Erythroblast (primary cell): ENCODE measurements at places on chromosomes 4 and X.

DNA sequence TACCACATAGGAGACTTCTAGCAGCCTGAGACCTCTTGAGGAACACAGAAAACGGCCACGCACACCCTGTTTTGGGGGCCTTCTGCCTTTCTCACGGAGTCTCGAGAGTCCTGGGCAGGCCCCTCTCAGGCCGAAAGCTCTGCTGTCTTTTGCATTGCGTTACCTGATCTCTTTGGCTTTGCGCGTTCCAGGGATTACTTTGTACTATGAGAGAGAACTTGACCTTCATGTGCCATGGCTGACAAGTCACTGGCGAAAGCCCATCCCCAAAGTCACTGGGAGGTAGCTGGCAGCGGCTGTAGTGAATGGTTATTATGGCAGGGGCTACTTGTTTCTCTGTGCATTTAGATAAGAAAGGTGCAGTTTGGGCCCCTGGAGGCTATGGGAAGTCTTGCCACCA is 8.0 kb upstream of the NAT8L start:
- DNase-seq = no peak

DNA sequence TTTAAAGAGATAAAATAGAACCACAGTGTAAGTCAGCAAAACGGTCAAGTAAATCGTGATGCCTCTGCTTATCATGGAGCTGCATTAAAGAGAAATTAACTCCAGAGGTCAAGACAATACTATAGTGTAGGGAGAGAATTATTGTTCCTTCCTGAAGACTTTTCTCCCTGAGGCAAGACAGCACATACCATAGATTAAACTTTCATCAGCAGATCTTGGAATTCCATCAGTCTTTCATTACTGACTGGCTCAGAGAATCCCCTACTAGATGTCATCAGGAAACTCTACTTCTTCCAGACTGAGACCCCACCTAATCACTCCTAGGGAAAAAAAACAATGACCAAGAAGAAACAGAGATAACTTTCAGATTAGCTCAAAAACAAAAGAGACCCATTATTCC is 131.3 kb downstream of the NSUN7 start:
- DNase-seq = no peak

DNA sequence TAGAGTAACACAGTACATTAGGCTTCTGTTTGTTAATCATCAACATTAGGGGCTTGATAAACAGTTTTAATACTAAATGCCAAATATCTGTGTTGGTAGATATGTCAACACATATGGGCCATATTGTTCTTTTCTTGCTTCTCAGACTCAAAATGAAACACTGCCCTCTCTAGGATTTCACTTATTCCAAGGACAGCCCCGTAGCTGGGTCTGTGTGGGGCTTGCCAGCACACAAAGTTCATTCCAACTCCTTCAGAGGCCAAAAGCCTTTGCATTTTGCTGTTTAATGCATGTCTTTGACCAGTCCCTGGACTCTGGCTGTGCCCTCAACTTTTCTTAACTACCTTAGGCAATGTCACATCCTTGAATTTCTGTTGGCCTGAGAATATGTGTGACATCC is 102.0 kb upstream of the ZNF827 start:
- DNase-seq = no peak

DNA sequence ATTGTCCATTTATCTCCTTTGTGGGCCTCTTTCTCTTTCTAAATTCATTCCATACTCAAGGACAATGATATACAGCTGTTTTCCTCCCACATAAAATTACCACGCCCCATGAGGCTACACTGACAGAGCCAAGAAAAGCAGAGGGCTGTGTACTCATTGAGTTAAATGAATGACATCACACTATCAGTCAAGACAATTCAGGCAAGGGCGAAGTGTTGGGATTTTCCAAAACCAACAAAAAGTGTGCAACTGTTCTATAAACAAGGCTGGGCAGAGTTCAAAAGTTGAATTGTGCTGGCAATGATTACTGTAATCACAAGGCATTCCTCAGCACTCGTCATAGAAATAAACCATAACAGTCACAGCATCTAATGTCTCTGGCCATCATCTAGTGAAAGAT is 799.6 kb upstream of the DIAPH2 start:
- no peak for DNase-seq

DNA sequence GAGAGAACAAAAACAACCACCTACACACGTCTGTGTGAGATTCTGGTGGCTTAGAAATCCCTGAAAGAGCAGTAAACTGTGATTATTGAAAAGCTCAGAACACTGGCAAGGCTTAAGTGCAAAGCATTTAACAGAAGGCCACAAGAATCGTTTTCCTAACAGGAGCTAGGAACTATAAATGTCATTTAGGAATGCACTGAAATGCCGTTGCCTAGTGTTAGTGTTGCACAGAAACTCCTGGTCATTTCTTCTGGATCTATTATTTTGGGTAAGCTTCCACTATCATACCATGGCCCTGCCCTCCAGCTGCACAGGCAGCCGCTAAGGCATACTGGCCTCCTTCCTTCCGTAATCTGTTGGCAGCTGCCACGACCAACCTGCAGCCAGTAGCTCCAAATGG is 923.2 kb downstream of the NLGN4X start:
- no peak for DNase-seq

GRCh38 chrX:17592117-17592516 is 145.2 kb upstream of the SCML1 start:
- DNase-seq = no peak

GRCh38 chr4:124839786-124840390 is 127.4 kb upstream of the ANKRD50 start:
- peak; percentile 3 for DNase-seq

DNA sequence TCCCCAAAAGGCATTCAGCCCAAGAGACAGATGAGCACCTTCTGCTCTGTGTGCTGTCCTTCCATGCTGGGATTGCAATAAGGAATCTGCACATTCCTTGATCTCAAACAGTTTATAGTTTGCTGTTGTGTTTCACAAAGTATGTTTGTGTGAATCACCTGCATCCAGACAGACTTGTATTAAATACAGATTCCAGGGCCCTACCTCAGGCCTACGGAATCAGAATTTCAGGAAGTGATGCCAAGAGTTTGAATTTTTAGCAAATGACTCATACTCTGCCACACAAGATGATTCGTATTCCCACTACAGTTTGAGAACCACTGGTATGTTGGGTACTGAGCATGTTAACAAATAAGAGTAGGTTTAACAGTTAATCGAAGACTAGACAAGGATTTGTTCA is 7.0 kb downstream of the VAMP7 start:
- peak; percentile 6 for DNase-seq

DNA sequence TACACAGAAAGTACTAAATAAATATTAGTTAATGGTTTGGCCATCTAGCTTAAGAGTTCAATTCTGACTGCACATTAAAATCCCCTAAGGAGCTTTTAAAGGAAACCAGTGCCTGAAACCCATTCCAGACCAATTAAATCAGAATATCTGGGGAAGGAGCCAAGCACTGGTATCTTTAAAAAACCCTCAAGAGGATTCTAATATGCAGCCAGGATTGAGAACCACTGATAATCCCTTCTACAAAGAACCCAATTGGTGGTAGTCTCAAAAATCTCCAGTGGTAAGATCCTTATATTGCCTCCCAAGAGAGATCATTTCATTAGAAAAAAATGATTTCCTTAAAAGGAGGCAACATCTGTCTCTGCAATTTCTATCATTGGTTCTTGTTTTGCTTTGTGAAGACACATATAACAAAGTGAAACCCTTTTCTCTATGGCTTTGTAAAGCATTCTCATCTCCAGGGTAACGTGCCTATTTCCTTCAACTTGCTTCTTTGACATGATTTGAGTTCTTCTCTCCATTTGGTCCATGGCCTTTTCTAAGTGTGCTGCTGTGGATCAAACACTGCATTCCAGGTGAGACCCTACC is 3.5 kb downstream of the GPR34 start:
- DNase-seq = no peak

DNA sequence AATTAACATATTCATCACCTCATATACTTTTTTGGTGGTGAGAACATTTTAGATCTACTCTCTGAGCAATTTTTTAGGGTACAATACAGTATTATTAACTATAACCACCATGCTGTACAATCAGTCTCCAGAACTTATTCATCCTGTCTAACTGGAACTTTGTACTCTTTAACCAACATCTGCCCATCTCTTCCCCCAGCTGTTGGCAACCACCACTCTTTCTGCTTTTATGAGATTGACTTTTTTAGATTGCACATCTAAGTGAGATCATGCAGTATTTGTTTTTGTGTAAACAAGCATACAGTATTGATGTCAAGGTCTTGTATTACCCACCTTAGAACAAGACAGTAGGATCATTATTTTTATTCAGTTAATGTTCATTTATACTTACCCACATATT is 516.8 kb downstream of the RPA4 start:
- peak; percentile 46 for DNase-seq

- DNase-seq = no peak
Observed at GRCh38 chr4:27412613-27413012, 552.0 kb downstream of the STIM2 start.

DNA sequence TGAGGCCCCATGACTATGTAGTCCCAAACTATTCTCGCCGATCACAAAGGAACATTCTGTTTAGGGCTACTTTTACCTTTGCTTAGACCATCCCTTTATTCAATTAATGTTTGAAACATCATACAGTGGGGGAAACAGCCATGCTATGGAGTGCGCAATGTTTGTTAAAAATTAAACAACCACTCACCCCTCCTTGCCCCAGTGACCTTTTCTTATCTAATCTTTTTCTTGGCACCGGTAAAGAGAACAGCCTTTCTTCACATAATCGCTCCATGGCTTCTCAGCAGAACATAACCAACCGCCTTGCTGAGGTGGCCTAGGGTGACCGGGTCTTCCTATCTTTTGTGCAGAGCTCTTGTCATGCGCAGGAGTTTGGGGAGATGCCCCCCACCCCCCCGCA is 152.6 kb downstream of the VCX3A start:
- DNase-seq = no peak

DNA sequence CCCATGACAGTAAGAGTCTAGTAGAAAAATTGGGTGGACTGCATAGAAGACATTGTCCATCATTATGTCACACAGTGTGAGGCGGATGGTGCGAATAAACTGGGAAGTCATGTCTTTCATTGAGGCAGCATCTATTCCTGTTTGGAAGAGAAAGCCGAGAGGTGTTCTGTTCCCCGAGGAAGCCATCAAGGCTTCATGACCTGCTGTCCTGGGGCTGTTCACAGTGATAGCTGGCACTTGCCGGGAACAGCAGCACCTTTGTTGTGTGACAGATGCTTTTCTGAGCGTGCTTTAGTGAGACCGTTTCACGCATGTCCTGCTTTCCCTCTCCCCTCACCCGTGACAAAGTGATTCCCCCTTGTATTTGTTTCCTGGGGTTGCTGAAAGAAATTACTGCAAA is 20.3 kb downstream of the RGS12 start:
- DNase-seq = no peak

- no peak for DNase-seq
Observed at GRCh38 chr4:141074098-141074878, 59.0 kb downstream of the RNF150 start.

DNA sequence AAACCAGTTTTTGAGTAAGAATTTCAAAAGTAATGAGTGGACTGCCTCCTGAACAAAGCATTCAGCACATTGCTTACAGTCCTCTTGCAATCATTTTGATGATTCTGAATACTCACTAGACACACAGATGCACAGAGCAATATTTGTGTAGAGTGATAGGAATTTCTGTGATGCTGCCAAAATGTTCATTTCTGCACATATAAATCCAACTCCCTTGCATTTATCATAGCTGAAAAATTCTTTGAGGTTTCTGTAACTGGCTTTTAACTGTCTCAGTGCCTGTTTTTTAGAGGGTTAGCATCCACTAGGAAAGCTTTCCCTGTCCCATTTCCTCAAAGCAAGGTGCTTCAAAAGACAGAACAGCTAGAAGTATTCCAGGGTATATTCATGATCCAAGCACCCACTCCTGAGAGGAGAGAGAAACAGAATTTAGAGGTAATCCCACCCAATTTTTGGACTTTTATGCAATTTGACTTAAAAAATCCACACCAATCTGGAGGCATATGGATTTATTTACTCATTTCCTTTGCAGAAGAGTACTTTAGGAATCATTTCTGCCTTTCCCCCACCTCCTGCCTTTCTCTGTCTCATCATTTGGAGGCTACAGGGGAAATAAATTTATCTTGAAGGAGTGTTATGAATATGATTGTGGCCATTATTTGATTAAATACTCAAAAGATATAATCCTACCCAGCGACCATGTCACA is 234.5 kb upstream of the SLIT2 start:
- DNase-seq = no peak

GRCh38 chrX:115652221-115652620 is 91.2 kb downstream of the PLS3 start:
- DNase-seq = no peak

DNA sequence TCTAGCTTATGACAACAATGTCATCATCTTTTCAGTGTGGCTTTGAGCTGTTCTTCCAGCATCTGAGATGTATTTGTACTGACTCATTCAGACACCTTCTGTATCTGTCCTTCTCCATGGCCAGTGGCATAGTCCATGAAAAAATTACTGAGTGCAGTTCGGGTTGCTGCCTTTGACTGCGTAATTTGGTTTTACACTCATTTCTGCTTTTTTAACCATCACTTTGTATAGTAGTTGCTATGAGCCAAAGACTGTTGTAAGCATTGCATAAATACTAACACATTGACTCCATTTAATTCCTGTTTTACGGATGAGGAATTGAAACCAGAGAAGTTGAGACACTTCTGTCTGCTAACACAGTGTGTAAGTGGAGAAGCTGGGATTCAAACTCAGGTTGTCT is 190.7 kb upstream of the MID1 start:
- DNase-seq = no peak

DNA sequence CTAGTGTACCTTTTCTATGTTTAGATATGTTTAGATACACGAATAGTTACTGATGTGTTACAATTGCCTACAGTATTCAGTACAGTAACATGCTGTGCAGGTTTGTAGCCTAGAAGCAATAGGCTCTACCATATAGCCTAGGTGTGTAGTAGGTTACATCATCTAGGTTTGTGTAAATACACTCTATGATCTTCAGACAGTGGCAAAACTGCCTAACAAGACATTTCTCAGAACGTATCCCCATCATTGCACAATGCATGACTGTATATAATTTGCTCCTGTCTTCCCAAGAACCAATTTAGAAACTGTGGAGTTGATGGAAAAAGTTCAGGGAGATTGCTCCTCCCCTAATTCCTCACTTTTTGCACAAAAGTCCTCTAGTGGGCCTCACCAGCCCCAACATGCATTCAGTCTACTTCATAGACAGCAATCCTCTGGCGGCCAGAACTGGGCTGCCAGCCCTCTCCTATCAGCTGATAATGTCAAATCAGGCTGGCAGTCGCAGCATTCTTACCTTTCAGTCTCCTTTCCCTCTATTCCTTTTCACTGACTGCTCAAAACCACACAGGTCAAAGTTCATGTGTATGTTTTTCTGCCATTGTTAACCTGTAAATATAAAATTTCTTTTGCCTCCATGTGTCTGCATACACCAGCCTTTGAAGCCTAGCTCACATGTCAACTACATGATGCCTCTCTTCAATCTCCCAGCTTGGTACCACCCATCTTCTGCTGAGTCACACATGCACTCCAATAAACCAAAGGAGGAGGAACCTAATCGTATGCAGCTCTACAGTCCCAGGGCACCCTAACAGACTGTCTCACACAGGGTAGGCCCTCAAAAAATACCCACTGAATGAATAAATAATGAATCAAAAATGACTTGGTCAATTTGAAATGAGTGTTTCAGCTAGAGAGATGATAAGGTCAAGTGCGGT is 32.0 kb downstream of the BCLAF3 start:
- DNase-seq = peak; percentile 0

GRCh38 chr4:40183615-40184411 is 13.0 kb upstream of the RHOH start:
- DNase-seq = no peak

GRCh38 chrX:80765220-80765625 is 44.5 kb downstream of the BRWD3 start:
- DNase-seq = no peak

- DNase-seq = no peak
Observed at GRCh38 chrX:134181275-134181660, 55.7 kb upstream of the CCDC160 start.
